ENCODE measurements at places on chromosomes 6 and 20.

DNA sequence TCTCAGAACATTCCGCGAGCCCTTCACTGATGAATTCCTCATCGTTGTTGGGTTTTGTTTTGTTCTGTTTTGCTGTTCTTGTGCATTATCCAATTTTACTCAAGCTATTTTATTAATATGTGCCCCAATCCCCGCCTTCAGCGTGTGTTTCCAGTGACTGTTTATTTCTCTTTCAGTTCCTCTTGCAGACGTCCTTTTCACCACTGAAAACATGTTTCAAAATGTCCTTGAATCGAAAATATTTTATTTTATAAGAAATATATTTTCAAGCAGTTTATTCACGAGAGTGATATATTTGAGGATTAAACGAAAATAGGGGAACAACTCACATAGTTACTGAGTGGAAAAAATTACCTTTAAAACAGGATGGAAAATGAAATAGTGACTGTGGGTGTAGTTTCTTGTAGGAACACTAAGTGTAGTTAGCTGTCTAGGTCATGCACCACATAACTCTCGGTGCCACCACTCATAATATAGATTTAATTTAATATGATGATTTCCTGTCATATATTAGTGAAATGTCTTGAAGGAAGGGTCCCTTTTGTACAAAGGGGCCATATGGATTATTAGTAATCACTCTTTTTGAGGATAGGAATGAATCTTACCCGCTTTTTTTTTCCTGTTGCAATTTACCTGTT, 45.3 kb upstream of the HDDC2 start:
- DNase-seq, result no peak

DNA sequence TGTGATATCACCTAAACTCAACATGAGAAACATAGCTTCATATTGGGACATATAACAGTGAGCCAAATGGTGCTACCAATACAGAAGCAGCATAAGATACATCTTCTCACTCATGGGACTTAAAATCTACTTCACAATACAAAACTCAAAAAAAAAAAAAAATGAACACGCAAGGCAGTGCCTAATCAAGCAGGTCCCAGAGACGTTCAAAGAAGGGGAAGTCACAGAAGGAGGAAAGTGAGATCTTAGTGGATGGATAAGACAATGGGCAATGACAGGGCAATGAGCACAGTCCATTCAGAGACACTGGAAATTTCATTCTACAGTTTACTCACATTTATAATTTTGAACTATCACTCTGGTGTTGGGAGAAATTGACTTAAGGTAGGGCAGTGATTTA, 88.3 kb downstream of the FAM50B start:
- DNase-seq, result no peak

- DNase-seq, result no peak
Measured at GRCh38 chr20:1513801-1514200, 22.6 kb upstream of the SIRPB2 start.

- no peak for DNase-seq
Measured at GRCh38 chr6:5728351-5729079, 278.2 kb downstream of the NRN1 start.

GRCh38 chr20:38119446-38119845, 45.6 kb downstream of the TGM2 start:
- DNase-seq, result no peak

DNA sequence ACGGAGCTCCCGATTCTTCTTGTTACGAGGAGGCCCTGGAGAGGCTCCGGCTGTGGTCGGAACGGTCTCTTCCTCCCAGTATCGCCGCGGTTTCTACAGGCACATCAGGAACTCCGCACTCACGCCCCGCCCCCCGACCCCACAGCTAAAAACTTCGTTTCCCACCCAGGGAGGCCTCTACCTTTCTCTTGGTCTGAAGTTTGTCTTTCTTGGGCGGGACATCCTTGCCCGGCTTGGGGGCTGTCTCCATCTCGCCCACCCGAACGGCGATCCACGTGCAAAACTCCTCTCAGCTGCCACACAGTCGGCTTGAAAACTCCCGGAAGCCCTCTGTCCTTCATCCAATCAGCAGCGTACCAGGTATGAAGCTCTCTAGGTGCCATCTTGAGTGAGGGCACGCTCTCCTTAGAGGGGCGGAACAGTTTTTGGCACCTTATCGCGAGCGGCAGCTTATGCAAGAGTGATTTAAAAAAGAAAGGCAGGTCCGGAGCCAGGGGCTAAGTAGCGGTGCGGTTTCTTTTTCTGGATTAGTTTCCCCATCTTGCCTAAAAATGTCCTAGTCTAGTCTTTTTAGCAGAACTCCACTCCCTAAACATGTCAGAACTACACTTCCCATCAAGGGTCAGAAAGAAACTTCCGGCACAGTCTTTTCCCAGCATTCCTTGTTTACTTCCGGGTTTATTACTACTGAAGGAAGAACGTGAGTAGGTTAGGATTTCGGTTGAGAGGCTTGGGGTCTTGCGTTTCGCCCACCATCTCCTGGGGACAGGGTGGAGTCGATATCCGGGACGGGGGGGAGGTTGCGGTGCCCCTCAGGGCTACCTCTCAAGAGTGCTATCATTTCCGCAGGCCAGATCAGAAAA, at the start of the genes PFDN6 and WDR46:
Gene PFDN6, plus strand, starts transcription at position 681 of the 863 bp plus-strand sequence. CDS start 256 bp downstream, outside the sequence.
Gene WDR46, minus strand, starts transcription at position 319 of the 863 bp plus-strand sequence. Its CDS starts 69 bp downstream, at position 250.
- DNase-seq, result peak; percentile 91

DNA sequence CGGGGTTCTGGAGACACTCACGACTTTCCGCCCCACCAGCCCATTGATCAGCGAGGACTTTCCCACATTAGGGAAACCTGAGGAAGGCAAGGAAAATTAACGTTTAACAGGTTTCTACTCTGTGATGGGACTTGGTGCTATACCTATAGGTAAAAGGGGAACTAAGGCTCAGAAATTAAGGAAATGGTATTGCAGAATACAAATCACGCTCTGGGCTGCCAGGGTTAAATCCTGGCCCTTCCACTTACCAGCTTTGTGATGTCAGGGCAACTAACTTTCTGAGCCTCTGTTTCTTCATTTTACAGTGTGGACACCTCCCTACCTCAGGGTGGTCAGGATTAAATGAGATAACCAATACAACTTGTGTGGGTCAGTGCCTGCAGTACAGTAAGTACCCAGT, 8.8 kb downstream of the GNL1 start:
- no peak for DNase-seq

DNA sequence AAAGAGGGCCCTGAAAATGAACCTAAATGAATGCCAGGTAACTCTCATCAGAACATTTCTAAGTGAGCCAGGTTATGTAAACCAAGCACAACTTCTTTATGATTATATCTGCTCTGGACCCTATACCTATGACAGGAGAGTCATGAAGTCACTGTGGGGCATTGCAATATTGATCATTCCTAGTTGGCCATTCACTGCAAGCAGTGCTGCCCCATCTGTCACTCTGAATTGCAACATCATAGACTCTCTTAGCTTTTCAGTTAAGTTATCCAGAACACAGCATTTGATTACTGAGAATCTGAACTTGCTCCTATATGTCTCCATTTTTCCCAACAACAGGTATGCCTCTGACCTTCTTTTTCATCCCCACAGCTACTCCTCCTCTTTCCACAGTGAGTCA, 3.3 kb downstream of the COL21A1 start:
- no peak for DNase-seq

- DNase-seq, result no peak
Measured at GRCh38 chr6:34104186-34104585, 41.7 kb downstream of the GRM4 start.
